ENCODE measurements at places on chromosomes 5 and 9. TPM values are rescaled to one million over a fixed set of nuclear protein-coding genes. Genes with fewer than 3 reads are reported as not detected.
A peak's percentile ranks its signal among the peaks of the same experiment; 100 is the strongest.

DNA sequence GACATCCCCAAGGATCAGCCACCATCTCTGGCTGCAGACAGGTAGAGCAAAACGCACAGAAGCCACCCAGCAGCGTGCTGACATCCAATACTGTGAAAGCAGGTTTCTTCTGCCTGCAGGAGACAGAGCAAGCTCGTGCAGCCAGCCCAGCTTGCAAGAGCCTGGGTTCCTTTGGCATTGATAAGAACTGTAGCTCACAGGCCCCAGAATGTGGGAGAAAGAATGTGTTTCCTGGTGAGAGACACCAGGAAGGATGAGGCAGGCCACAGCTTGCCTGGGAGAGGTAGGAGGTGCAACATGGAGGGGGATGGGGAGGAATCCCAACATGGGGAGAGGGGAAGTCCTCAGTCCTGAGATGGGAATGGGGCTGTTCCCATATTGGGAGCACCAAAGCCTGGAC is 34.0 kb upstream of the ARAP3 start:
- DNase-seq: no peak

- no peak for DNase-seq
Observed at GRCh38 chr5:88045165-88045564, 223.5 kb downstream of the TMEM161B start.

GRCh38 chr5:132074772-132075718 is 1.5 kb downstream of the CSF2 start:
- no peak for DNase-seq

DNA sequence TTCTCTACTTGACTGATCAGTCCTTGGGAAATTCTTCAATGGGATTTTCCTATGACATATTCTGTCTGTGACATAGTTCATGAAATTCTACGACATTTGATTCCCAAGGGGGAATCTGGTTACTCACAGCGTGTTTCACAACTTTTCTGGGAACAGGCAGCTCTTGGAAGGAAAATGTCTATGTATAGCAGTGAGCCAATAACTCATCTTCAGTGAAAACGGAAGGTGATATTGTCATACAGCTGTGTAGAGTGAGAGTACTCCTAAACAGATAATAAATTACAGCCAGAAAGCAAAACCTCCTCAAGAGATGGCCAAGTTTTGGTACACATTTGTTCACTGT is 91.4 kb downstream of the C9orf152 start:
- no peak for DNase-seq

DNA sequence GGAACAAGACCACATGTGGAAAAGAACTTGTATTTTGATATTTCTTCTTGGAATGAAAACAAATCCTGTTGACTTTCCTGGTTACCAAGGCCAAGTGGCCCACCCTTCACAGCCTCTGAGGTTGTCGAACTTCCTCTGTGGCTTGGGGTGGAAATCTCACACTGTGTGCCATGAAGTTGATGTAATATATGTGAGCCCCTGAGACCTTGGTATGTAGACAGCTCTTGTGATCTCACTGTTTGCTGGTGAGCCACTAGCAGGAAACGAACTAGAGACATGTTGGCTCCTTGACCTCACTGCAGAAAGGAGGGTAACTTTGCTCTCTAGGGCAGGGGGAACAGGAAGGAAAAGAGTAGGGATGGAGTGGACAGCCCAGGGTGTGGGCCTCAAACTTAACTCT is 159.4 kb downstream of the ARHGAP26 start:
- DNase-seq: peak; percentile 66

DNA sequence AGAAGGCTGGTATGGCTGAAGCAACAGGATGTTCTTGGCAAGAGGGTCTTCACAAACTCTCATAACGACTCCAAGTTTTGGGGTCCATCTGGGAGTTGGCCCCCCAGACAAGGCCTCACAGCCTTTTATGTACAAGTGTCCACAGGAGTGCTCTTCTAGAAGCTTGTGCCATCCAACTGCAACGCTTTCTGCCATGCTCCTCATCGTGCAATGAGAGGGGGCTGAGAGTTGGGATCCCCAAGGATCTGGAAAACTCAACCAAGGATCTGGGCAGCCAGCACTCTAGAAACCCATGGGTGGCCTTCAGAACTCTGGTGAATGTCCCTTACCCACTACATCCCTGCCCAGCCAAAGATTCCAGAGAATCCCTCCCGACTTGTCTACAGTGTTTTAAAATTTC is 8.5 kb upstream of the AMBP start:
- no peak for DNase-seq

- DNase-seq: no peak
Observed at GRCh38 chr9:111118256-111118948, 80.1 kb upstream of the LPAR1 start.

DNA sequence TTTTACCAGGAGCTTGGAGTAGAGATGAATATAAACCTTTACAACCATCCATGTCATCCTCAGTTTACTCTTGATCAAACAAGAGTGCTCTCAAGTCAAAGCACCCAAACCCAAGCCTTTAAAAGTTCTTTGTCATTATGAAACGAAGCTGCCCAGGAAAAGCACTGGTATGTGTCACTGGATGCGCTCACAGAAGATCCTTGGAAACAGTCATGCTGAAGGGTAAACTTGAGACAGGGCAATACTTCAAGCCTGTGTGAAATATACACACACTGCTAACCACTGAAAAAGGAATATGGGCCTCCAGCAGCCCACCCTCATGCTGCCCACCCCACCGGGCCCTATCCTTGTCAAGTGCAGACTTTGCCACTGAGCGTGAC is 84.5 kb downstream of the PRRT1B start:
- DNase-seq: no peak

DNA sequence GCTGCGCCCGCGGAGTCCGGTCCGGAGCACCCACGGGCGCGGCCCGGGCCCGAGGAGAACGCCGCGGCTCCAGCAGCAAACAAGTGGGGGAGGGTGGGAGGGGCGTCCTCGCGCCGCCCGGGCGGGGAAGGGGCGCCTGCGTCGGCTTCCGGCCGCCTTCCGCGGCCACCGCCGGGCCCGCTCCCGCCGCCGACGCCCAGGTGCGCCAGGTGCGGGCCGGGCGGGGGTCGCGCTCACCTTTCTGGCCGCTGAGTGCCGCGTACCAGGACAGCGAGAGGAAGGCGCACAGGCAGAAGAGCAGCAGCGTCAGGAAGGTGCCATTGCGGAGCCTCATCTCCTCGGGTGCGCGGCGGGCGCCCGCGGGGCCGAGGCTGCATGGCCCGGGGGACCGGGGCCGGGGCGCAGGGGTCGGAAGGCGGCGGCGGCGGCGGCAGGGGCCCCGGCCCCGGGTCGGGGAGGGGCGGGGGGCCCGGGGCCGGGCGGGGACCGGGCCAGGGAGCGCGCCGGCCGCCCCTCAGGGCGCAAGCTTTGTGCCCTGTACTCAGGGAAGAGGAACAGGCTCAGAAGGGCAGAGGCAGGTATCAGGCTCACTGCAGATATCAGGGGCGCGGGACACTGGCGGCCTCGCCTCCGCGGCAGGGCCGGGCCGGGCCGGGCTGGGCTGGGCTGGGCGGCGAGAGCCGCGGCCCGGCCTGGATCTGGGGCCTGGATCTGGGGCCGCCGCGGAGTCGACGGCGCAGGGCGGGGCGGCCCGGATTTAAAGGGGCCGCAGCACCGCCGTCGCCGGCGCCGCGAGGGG is at the start of gene MGAT4B:
Gene MGAT4B (minus strand): TSS at position 617 of the 799 bp plus-strand sequence. CDS start 283 bp downstream, at position 334.
- peak; percentile 79 for DNase-seq

- DNase-seq: no peak
Observed at GRCh38 chr5:35313291-35313690, 83.0 kb upstream of the PRLR start.

GRCh38 chr5:157166214-157167213 is at the start of gene GARIN3:
Gene GARIN3, minus strand, starts transcription at chr5:157166264. Its CDS starts 96 bp downstream, at chr5:157166168.
- no peak for DNase-seq

DNA sequence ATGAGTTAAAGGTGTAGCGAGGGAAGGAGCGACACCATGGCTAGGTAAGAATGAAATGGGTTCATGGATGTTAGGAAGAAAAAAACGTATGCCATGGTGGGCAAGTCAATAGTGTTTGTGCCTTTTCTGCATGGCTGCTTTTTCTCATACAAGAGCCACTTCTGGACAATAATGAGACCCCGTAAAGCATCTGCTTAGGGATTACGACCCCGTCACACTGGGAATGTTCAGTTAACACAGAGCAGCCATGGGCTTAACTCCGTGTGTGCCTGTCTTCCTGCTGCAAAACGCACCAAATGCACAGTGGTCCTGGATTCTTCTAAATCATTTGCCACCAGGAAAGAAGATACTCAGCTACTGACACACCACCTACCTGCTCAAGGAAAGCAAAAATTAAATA is 81.8 kb downstream of the NFIB start:
- DNase-seq: no peak

DNA sequence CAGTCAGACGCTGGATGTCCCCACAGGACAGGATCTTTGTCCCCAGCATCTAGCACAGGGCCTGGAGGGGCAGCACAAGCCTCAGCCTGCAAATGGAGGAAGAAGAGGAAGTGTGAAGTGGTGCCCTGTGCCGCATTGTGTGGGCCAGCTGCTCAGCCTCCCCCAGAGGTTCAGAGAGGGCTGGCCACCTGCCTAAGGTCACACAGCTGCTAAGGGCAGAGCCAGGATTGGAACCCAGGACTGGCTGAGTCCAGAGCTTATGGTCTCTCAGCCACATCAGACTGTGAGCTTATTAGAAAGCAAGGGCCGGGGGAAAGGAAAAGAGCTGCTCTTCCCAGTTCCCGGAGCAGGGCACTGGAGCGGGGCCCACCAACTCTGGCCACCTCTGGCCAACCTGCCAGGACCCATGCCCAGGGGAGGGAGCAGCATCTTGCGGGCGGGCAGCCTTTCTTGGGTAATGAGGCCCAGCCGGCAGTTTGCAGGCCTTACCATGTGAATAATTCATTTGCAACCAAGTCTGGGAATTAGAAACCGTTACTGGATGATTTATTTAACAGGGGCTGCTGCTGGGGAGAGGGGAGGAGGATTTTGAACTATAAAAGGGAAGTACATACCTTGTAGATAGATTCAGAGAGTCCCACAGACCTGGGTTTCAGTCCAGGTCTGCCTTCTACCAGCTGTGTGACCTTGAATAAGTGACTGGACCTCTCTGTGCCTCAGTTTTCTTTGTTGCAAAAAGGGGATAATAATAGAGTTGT is 11.6 kb upstream of the CRB2 start:
- DNase-seq: no peak

DNA sequence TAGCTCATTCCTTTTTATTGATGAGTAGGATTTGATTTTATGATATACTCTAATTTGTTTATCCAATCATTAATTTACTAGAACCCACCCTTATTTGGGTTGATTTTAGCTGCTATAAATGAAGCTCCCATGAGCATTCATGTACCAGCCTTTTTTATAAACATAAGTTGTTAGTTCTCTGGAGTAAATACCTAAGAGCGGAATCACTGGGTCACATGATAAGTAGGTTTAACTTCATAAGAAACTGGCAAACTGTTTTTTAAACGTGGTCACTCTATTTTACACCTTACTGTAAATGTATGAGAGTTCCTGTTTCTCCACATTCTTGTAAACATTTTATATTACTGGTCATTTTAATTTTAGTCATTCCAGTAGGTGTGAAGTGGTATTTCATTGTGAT is 364.6 kb downstream of the NPR3 start:
- no peak for DNase-seq

DNA sequence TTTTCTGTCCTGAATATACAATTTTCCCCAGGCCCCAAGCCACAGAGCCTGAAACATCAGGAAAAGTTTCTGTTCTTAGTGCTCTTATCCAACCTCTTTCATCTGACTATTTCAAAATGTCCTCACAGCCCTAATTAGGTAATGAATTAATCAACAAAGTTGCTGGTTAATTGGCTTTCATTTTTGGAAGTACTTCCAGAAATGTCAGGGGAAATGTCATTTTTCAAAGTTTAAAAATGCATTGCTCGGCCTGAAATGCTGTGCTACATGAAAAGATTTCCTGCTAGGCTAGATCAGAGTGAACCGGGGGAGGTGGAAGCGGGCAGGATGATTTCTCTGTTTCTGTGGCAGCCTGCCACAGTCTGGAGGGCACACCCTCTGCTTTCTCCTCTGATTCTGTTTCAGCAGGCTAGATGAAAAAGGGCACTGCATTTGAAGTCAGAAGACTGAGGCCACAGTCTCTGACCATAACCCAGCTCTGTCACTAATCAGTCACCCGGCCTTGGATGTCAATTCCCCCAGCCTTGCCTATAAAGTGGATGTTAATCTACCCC is 55.9 kb upstream of the BARX1 start:
- DNase-seq: peak; percentile 56

- no peak for DNase-seq
Observed at GRCh38 chr5:148791334-148791667, 35.1 kb upstream of the ADRB2 start.

DNA sequence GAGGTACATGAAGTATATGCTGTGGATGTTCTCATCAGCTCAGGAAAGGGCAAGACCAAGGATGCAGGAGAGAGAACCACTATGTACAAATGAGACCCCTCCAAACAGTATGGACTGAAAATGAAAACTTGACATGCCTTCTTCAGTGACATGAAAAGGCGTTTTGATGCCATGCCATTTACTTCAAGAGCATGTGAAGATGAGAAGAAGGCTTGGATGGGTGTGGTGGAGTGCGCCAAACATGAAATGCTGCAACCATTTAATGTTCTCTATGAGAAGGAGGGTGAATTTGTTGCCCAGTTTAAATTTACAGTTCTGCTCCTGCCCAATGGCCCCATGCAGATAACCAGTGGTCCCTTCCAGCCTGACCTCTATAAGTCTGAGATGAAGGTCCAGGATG is 47.7 kb downstream of the SEMA4D start:
- no peak for DNase-seq

DNA sequence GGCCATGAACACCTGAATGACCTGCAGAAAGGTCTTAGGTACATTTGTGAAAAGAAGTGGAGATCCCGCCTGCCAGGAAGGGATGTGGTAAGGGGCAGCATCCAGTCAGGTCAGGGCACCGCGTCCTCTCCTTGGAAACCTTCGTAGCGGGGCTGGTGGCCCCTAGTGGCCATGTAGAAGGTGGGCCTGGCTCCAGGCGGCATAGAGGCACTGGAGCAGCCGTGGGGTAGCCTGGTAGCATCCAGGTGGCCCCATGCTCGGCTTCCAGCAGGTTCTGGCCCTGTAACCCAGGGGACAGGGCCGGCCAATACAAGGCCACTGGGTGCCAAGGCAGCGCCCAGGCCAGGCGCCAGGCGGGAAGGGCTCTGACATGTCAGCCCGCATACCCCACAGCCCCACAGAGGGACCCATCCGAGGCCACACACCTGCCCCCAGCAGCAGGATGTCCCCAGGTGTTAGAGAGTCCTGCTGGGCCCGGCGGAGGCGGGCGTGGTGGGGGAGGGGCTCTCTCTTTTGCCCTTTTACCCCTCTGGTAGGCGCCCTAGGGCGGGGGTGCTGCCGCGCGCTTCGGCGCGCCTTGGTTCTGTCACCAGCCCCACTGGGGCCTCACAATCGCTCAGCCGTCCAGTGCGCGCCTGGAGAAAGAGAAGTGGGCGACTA is 58.3 kb upstream of the SPATA31E1 start:
- no peak for DNase-seq

- peak; percentile 44 for DNase-seq
Observed at GRCh38 chr5:179406031-179406961, 61.0 kb upstream of the ADAMTS2 start.

The PCDHGB1 gene
- total RNA-seq: 4.4 TPM

The MEIKIN gene
- not detected for total RNA-seq

The SPATA31C2 gene
- not detected for total RNA-seq

All from right cardiac atrium (tissue), 5 donors.